ENCODE measurements at places on chromosomes 12 and 14.

DNA sequence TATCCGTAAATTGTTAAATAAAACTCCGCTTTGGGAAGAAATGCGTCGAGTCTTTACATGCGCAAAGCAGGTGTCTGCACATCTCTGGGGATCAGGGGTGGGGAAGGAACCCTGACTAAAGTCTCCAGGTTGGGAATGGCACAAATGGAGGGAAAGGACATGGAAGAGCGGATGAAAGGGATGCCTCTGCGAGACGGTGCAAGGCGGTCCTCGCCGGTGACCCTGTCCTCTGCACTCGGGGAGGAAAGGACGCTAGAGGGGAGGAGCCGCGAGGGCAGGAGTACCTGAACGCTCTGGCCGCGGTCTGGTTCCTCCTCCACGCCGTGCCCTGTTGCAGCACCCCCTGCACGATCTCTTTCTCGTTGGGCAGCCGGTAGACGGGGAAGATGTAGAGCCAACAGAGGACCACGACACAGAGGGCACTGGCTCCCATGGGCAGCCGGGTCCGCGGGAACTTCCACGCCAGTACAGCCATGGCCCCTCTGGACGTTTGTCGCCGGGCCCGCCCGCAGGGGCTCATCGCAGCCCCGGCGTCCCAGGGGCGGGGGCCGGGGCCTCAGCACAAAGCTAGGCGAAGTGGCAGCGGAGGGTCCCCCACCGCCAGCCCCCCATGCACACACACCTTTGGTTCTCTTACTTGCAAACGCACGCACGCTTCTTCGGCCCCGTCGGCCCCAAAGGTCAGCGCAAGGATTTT lies 646 bp downstream of the ST8SIA1 start:
- DNase-seq: no peak

GRCh38 chr12:77725611-77726010 lies 105.1 kb upstream of the NAV3 start:
- no peak for DNase-seq

DNA sequence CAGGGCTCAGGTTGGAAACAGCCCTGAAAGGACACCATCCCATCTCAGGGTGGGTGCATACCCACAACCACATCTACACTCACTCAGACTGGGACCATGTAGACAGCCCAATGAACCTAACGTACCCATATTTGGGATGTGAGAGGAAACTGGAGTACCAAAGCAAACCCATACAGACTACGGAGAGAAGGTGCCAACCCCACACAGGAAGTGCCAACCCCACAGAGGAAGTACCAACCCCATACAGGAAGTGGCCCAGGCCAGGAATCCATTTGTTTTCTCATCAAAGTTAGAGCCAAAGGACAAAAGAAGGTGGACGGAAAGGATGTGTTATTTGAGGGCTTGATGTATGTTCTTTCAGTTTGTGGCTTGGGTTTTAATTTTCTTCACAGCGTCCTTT lies 19.5 kb upstream of the SPIC start:
- no peak for DNase-seq

DNA sequence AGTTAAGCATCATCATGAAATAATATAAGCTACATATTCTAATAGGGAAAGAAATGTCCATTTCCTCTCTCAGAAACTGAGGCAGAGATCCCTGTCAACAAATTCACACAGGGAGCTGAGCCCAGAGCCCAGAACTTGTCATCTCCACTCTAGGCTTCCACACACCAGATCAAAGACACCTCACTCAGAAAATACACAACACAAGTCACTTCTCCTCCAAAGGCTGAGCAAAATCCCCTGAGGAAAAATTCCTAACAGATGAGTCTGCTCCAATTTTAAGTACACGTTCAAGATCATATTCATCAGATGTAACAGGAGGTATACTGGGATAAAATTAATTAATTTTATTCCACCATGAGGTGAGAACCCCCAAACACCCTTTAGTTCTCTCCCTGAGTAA lies 227.3 kb downstream of the DPF3 start:
- no peak for DNase-seq

DNA sequence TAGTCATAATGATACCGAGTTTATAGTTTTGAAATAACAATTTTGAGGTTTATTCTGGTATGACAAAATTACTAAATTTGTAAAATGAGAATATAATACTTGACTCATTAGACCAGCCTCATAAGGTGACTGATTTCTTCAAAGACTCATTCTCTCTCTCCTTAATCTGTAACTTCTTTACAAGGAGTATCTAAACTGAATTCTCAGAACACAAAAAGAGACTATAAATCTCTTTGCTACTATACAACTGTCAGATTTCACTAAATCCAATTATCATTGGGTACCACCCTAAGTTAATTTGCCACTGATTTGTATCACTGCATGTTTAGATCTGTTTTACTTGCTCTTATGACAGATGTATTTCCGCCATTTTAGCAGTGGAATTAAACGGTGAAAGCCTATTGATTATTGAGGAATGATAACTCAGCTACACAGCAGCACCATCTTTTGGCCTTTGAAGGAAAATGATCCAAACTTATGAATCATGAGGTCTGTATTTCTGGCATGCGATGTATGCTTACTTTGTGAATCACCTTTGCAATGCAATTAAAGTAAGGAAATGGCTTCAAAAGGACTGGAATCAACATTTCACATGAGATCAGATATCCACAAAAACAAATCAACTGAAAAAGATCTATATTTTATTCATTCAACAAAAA lies 161.2 kb downstream of the RERGL start:
- DNase-seq: no peak

DNA sequence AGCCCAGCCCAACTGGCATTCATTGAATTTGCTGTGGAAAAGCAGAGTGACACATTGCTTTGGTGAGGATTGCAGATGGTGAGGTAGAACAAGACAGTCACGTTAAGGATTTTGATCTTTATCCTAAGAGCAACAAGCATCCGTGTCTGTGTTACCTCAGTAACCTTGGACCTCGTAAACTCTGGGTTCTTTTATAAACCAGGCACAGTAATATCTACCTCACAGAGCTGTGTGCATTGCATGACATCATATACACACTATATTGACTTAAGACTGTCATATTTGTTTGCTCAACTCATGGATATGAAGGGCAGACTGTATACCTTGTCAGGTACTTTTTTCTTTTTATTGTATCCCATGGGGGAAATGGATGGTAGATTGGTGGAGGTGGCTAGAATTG lies 156.2 kb downstream of the ETV6 start:
- no peak for DNase-seq

- DNase-seq: no peak
Observed at GRCh38 chr14:35503646-35504045, 30.3 kb upstream of the INSM2 start.

DNA sequence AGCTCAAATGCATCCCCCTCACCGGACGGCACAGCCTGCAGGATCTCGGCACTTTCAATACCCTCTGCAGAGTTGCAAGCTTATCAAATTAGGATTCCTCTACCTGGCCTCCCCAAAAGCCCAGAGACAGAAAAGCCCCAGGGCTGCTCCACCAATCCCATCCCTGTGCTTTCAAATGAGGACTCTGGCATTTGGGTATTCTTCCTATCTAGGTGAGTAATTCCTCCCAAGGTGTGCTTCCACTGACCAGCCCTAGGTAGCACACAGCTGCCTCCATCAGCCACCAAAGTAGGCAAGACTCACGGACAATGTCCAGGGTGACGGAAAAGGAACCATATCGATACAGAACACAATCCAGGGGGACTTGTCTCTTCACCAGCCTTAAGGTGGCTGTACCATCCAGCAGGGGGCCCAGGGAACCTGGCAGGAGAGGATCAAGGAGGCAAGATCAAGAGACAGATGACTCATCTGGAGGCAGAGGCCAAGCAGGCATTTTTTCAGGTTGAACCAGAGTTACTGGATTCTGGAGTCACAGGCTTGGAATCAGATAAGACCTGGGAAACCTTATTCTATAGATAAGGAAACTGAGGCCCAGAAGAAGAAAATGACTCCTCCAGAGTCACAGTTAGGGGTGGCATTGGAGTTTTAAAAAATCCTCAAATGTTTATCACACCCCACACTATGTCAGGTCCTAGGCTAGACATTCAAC lies 9.9 kb downstream of the PMEL start:
- DNase-seq: no peak

GRCh38 chr12:8157484-8158198 lies 826 bp downstream of the ZNF705A start:
- DNase-seq: no peak

GRCh38 chr12:7868391-7868790 lies 4.3 kb downstream of the SLC2A14 start:
- DNase-seq: no peak

- DNase-seq: no peak
Observed at GRCh38 chr14:77133720-77134338, 7.8 kb downstream of the ZDHHC22 start.

DNA sequence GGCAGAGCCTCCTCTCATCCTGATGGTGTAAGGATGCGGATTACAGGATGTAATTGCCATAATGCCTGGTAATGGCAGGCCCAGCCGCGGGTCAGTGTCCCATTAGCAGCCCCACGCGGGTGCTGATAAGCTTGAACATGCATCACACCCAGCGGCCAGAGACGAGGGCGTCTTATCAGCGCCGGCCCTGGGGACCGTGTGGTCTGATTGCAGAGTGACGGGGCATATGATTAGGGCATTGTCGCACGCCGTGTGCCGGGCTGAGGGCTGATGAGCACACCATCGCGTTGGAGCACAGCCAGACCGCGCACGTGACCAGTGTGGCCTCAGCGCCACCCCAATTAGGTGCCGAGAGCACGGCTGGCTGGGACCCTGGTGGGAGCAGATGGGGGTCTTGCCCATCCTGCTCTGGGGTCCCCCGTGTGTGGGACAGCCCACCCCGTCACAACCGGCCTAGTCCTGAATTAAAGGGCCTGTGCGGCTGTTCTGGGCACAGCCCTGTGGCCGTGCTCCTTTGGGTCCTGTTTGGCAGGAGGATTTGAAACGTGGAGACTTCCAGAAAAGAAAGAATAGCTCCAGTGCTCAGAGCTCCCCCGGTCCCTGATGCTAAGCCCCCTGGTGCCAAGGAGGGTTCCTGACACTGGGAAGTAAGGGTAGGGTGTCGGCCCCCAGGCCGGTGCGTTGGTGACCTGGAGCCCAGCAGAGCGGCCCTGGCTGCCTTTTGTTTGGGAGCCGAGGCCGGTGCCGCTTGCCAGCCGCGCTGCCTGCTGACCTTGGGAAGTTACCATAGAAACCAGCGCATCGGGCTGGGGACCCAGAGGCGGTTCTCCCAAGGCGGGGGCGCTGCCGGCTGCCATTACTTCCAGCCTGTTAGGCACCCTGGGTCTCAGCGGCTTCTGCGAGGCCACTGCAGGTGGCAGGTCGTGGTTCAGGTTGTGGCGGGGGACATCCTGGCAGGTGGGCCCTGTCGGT lies 20.7 kb downstream of the KIF26A start:
- no peak for DNase-seq

GRCh38 chr12:47302111-47302671 lies 222.4 kb upstream of the AMIGO2 start:
- no peak for DNase-seq

- no peak for DNase-seq
Observed at GRCh38 chr14:71705460-71705859, 226.8 kb upstream of the RGS6 start.

DNA sequence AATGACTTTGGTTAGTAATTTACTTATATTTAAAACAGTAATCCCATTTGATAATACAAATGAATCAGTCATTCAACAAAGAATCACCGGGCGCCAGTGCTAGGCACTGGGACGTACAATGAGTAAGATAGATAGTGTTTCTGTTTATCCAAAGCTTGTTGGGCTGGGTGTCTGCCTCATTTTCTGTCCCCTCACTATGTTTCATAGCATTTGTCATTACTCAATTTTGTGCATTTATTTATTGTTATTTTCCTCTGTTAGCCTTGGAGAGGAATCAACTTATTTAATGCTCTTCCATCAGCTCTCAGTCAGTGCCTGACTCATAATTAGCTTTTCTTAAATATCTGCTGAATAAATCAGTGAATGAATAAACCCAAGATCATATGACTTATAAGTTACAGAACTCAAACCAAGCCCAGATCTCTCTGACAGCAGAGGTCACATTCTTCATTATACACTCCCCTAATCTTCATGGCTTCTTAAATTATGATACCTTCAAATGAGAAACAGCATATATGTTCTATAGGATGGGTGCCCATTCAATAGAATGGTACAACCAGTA lies 86.2 kb downstream of the TSPAN8 start:
- no peak for DNase-seq

- DNase-seq: peak; percentile 27
Observed at GRCh38 chr12:92068459-92068858, 77.2 kb downstream of the BTG1 start.

- no peak for DNase-seq
Observed at GRCh38 chr12:118711185-118711584, 270.2 kb upstream of the SRRM4 start.

Measured in NCI-H1092 (cell line).